ENCODE measurements at places on chromosomes 3 and 15.
A peak's percentile ranks its signal among the peaks of the same experiment; 100 is the strongest.

- no peak for DNase-seq
Observed at GRCh38 chr3:157375342-157375986, 61.2 kb upstream of the PTX3 start.

DNA sequence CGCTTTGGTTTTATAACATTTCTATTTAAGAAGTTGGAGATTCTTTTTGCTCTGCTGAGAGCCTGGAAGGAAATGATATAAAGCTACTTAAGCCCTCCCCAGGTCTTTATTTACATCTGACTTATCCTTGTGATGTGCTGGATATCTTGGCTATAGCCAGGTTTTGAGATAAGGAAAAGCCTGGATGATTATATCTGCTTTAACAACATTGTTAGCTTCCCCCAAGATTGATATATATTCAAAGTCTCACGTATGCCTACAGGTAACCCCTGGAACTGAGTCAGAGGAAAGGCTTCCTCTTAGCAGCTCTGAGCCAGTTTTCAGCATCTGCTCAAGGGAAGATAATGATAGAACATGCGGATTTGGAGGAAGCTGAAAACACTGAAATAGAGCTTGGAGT is 61.5 kb upstream of the CRBN start:
- DNase-seq = no peak

DNA sequence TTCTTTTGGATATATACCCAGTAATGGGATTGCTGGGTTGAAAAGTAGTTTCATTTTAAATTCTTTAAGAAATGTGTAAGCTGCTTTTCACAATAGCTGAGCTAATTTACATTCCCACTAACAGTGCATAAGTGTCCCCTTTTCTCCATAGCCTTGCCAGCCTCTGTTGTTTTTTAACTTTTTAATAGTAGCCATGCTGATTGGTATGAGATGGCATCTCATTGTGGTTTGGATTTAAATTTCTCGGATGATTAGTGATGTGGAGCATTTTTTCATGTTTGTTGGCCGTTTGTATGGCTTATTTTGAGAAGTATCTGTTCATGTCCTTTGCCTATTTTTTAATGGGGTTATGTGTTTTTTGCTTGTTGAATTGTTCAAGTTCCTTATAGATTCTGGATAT is 444.3 kb upstream of the ATP11B start:
- no peak for DNase-seq

GRCh38 chr15:72242775-72243370 is 11.9 kb upstream of the PKM start:
- no peak for DNase-seq

DNA sequence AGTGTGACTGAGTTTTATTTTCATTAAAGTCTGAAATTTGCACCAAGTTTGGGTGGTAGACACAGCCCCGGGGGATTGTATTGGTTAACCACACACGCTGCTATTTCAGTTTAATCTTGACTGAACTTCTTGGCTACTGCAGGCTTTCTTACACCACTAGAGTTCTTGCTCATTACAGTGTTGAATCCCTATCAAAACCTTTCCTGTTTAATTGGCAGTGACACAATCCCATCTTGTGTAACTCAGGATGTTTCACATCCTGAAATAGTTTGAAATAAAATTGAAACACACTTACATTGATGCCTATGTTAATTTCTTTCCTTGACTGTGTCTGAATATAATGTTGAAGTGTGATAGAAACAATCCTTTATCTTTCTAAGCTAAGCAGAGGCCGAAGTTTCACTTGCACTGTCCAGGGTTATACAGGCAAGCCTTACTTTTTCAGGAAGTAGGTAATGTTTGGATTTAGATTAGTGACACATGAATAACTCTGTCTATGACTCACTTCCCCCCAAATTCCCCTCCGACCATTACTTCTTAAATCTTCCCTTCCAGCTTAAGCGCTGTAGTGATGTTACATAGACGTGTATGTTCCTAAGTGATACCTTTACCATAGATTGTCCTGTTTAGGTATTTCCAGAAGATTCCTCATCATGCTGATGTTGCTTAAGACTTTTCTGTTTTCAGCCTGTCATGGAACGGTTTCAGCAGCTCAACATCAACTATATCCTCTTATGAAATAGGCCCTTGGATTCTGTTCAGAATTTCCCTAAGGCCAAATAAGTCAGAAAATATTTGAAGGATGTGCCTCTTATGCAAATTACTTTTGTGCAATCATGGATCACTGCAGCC is 16.8 kb downstream of the ATG7 start:
- no peak for DNase-seq

GRCh38 chr15:47908950-47909670 is 191.8 kb downstream of the SEMA6D start:
- no peak for DNase-seq

- DNase-seq = no peak
Observed at GRCh38 chr3:31763731-31764130, 217.3 kb downstream of the OSBPL10 start.

DNA sequence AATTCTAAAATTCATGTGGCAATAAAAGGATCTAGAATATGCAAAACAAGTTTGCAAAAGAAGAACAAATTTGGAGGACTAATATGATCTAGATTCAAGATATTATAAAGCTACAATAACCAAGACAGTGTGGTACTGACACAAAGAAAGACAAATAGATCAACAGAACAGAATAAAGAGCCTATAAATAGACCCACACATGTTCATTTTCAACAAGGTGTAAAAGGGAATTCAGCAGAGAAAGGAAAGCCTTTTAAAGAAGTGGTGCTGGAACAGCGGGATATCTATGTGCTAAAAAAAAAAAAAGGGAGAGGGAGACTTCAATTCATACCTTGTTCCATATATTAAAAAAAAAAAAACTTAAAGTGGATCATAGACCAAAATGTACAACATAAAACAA is 149.0 kb downstream of the WDR76 start:
- DNase-seq = no peak

DNA sequence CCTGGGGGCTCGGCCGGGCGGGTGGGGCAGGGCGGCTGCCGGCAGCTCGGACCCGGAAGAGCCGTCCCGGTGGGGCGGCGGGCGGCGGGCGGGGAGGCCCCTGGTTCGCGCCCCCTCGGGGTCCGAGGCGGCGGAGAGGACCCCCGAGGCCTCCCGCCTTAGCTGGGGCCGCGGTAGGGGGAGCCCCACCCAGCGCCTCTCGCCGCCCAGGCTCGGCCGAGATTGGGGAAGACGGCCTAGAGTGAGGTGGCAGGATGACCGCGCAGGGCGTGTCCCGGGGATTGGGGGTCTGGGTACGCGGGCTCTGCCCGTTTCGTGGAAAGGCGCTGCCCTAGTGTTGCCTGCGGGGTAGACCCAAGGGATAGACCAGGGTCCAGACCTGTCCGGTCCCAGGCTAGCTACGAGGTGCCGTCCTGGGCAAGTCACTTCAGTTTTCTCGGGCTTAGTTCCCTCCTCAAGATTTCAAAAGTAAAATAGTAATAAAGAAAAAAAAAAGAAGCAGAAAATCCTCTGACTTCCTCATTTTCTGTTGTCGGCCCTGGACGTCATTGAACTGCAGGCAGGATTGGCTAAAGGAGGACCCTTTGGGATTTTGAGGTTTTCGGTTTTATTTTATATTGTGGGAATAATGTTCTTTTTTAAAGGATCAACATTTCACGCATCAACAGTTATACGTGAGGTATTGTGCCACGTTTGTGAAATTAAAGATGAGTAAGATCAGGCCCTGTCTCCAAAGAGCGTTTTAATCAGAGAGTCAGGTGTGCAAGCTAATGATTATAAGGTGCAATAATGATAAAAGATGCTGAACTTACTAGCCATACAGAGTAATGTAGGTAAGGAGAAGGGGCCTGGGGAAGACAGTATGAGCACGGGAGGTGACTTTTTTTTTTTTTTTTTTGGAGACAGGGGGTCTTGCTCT is 679 bp downstream of the IQGAP1 start:
- peak; percentile 33 for DNase-seq

DNA sequence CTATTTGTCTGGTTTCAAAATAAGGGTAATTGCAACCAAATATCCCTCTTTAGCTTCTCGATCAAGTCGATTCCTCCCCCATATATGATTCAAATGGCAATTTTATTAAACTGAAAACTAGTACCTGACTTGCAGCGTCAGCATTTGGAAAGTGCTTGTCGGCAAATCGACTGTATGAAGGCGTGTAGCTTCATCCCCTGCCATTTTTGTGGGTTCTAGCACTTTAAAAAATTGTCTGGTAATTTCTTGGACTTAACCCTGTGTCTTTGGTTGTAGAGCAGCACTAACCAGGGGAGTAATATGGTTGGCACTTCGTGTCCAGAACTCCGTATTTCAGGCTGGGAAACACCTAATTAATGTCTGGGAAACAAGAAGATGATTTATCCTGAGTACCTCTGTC is 573 bp downstream of the MME start:
- no peak for DNase-seq

- no peak for DNase-seq
Observed at GRCh38 chr3:44326019-44326418, 12.5 kb upstream of the TCAIM start.

DNA sequence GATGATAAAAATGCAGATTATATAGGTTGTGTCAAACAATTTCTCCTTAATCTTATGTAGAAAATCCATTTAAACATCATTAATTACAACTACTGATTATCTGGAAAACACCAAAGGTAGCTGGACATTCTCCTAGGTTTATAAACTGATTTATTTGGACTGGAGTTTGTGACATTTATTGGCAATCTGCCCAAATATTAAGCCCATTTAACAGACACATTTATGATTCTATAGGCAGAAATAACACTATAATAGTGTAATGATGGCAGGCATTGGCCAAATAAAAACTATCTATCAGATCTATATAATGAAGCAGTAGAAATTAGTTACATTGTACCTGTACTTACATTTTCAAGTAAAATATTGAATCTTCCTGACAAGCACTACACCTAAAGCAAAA is 117.8 kb downstream of the TFDP2 start:
- no peak for DNase-seq

DNA sequence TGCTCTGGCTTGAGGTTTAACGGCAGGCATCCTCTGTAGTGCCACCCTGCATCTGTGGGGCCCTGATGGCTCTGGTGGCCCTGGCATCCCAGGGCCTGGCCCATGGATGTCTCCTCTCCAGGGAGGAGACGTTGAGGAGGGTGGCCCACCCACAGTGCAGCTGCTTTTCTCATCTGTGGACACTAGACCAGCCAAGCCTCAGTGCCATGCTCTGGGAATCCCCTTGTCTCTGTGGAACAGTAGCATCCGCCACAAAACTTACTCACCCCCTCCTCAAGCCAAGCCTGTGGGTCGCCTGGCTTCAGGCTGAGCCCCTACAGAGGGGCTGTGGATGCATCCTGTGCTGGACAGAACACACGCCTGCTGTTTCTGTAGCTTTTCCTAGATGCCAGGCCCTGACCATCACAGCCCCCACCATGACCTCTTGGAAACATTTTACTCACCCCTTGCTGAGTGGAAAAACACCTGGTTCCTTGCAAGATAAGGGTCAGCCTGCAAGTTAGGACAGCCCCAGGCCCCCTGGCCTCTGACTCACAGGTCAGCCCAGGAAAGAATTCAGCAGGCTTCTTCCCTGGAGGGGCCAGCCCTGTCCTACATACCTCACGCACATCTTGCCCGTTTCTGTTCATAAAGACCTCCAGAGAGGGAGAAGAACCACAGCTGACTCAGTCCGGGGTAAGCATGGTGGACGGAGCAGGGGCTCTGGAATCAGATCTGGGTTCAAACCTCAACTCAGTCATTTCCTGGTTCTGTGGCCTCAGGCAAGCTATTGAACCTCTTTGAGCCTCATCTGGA is 19.0 kb downstream of the PAK6 start:
- no peak for DNase-seq

GRCh38 chr15:68651916-68652525 is 73.2 kb downstream of the CORO2B start:
- no peak for DNase-seq

GRCh38 chr15:45869034-45869668 is 234.3 kb downstream of the SQOR start:
- DNase-seq = no peak

DNA sequence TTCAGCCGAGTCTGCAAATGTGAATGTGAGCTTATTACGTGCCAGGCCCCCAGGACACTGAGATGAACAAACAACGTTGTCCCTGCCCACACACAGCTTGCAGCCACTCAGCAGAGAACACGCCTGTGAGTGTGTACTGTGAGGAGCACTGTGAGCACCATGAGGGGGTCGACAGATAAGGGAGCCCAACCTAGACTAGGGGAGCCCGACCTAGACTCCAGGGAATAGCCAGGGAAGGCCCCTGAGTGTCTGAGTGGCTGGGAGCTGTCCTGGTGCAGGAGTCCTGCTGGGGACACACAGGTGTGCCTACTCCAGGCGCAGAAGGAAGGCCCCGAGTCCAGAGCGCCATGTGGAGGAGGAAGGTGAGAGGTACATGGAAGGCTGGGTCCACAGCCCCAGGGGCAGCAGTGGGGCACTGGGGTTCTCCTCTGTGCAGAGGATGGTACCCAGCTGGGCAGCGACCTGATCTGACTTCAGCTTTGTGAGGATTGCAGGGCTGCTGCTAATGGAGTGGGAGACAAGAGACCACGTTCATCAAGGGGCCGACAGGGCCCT is 36.5 kb downstream of the MGLL start:
- DNase-seq = no peak

- DNase-seq = no peak
Observed at GRCh38 chr3:32556332-32556731, 14.3 kb downstream of the DYNC1LI1 start.

- no peak for DNase-seq
Observed at GRCh38 chr3:80550174-80550573, 782.4 kb upstream of the ROBO1 start.

GRCh38 chr3:42532229-42532628 is 29.8 kb downstream of the VIPR1 start:
- no peak for DNase-seq

GRCh38 chr15:77417602-77418001 is 2.3 kb downstream of the PEAK1 start:
- DNase-seq = no peak

DNA sequence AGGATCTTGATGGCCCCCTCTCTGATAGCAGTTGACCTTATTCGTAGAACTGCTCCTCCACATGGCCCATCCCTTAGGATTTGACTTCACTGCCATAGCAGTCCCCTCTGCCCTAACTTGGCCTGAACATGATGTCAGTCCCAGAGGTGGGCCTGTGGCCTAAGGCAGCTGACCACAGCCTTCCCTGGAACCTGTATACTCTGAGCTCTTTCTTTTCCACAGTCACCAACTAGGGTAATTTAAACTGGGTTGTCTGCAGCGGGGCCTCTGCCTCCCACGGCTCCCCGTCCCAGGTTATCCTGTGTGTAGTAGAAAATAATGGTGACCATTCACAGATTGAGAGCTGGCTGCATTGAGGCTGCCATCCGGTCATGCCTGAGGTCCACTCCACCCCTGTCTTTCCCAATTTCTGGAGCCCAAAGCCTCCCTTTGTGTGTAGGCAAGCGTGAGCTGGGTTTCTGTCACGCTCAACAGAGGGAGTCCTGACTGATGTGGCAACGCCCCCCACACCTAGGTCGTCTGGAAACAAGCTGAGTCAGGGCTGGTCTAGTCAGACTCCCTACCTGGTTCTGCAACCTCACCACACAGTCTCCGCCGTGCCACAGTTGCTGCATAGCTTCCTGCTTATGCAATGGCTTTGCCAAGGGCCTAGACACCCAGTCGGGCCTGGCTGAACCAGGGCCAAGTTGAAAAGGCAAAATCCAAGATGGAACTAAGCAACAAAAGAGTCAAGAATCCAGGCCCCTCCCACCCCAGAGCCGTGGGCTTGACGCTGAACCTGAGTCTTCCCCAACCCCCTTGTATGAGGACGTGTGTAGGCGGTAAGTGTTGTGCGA is 284.5 kb downstream of the XXYLT1 start:
- DNase-seq = no peak

GRCh38 chr3:125585595-125586223 is 9.6 kb downstream of the OSBPL11 start:
- DNase-seq = no peak

- DNase-seq = no peak
Observed at GRCh38 chr15:52523192-52523591, 5.5 kb downstream of the MYO5A start.

GRCh38 chr3:152405915-152406802 is 137.4 kb downstream of the MBNL1 start:
- no peak for DNase-seq

All from stimulated activated CD4-positive, alpha-beta T cell treated with anti-CD3 and anti-CD28 coated beads, TNF-alpha, amount 100 ng/mL, for 4 hours (primary cell).